ENCODE measurements at places on chromosomes 3 and 15.

GRCh38 chr3:67292356-67293121 lies 294.4 kb downstream of the KBTBD8 start:
- DNase-seq, result no peak

- no peak for DNase-seq
Measured at GRCh38 chr15:48924528-48925393, 39.0 kb downstream of the SHC4 start.

- DNase-seq, result no peak
Measured at GRCh38 chr3:22371607-22372291, 620.7 kb upstream of the ZNF385D start.

DNA sequence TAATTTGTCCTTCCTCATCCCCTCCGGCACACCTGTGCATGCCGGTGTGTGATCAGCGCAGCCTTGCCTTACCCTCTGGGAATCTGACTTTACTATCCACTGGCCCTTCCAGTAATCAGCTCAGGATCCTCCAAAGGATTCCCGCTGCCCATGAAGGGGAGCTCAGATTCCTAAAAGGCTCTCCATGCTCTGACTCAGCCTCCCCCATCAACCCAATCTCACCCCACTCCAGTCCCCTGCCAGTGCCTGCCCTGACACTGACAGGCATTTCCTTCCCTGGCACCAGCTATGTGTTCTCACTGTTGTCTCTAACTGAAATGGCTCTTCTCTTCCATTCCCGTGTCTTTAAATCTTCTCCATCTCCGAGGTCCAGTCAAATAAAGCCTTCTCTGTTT lies 7.3 kb upstream of the BCL2A1 start:
- no peak for DNase-seq

- DNase-seq, result no peak
Measured at GRCh38 chr3:182399978-182400737, 393.1 kb upstream of the ATP11B start.

DNA sequence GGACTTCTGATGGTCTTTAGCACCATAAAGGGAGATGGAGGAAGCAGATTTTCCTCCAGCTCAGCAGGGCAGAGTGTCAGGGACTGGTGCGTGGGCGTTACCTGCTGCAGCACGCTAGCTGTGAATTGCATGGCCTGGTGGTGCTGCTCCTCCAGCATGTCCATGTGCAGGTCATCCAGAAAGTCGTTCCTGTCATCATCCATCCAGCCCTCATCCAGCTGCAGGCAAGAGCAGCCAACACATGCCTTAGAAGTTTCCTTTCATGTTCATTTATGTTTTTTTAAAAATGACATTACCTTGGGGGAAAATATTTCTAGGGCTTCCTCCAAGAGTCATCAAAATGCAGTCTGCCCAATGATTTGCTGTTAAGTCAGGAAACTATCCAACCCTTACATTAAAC lies 239.2 kb downstream of the PDZRN3 start:
- DNase-seq, result no peak

DNA sequence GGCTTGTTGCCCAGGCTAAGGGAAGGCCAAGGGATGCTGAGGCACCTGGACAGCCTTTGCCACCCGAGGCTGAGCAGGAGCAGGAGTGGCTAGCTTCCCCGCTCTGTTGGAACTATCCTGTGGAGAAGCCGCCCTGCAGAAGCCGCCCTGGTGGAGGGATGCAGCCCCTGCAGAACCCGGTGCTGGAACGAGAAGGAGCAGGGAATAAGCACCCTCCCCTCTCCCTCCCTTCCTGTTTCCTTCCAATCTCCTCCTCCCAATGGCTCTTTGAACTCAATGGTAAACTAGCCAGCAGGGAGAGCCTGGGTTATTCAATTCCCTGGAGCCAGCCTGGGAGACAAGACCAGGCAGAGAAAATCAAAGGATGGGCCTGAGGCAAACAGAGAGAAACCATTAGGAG lies 11.8 kb upstream of the HRG start:
- DNase-seq, result peak; percentile 33

- no peak for DNase-seq
Measured at GRCh38 chr15:76236350-76236749, 74.9 kb downstream of the ETFA start.

DNA sequence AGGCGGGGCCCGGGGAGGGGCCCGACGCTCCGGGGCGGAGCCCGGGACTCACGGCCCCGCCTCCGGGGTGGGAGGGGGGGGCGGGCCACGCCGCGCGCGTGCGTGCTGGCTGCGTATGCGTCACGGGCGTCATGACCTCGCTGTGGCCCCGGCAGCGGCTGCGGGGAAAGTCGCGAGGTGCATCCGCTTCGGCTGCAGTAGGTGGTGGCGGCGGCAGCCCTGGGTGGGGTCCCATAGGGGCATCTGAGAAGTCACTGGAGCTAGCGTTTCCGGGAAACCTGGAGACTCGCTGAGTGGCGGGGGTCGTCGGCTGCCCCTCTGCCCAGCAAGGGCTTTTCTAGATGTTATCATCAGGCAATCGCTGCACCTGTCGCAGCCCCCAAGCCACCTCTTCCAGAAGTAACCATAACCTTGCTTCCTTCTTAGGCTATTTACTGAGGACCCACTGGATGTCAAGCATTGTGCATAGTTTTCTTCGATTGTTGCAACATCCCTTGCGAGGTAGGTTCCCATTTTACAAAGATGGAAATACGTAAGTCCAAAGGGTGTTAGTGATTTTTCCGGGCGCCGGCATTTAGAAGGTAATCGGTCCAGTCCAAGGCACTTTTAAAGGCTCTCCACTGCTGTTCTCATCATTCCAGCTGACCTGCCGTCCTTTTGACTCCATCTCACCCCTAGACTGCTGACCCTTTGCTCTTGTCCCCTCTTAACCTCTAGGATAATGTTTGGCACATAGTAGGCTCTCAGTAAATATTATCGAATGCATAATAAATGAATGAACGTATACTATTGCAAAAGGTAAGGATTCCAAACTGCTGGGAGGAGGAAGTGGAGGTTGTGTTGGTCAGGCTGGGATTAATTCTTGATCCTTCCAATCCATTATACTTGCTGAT lies at the start of gene GDPGP1:
Gene GDPGP1, plus strand, starts transcription at position 114 of the 893 bp plus-strand sequence. CDS start 6,700 bp downstream, outside the sequence.
- DNase-seq, result no peak

Data from 8988T (cell line).